NCI-H1105 (cell line): ENCODE measurements at places on chromosomes 1 and 21.

- no peak for DNase-seq
Measured at GRCh38 chr21:15928196-15928595, 198.4 kb downstream of the USP25 start.

GRCh38 chr1:102595106-102595505 is 513.2 kb downstream of the COL11A1 start:
- DNase-seq, result no peak

GRCh38 chr1:93605812-93606512 is 75.7 kb downstream of the BCAR3 start:
- DNase-seq, result no peak

GRCh38 chr1:203149188-203149840 is 21.8 kb downstream of the ADORA1 start:
- DNase-seq, result no peak

DNA sequence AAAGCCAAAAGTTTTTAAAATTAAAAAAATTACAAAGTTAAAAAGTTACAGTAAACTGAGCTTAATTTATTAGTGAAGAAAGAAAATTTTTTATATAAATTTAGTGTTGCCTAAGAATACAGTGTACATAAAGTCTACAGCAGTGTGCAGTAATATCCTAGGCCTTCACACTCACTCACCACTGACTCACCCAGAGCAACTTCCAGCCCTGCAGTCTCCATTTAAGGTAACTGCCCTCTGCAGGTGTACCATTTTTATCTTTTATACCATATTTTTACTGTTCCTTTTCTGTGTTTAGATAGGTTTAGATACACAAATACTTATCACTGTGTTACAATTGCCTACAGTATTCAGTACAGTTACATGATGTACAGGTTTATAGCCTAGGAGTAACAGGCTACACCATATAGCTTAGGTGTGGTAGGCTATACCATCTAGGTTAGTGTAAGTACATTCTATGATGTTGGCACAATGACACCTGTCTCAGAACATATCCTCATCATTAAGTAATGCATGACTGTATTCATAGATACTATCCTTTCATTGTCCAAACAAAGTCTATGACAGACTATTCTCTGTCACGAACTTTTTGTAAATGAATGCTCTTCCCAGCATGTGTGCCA is 78.6 kb upstream of the PBX1 start:
- DNase-seq, result no peak

- no peak for DNase-seq
Measured at GRCh38 chr1:209627027-209627731, 25.0 kb downstream of the LAMB3 start.

DNA sequence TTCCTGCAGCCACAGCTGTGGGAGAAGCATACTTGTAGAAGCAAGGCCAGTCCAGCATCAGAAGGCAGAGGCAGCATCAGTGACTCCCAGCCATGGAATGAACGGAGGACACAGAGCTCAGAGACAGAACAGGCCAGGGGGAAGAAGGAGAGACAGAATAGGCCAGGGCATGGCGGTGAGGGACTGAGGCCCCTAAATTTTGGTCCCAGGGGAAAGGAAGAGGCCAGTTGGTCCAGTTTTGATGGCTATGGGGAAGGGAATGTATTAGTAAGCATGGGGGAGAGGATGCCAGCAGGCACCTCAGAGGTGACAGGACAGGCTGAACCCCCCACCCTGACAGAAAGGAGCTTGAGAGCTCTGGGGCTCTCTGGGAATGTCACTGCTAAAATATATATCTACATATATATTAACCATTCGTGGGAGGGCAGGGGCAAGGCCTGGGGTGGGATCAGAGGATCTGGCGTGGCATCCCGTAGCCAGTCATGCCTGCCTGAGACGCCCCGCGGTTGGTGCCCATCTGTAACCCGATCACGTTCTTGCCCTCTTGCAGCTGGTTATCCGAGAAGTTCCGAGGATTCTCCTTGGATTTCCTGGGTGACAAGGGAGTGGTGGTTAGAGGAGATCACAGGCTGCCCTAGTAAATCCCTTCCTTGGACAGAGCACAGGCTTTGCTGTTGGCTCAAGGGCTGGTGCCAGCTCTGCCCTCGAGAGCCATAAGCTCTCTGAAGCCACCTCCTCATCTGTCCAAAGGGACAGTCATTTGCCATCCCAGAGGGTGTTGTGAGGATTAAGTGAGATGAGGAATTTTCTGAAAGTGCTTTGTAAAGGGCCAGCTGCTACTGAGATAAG is 6.7 kb downstream of the TAGLN2 start:
- no peak for DNase-seq

GRCh38 chr1:119895102-119895501 is 1.2 kb downstream of the ADAM30 start:
- no peak for DNase-seq

GRCh38 chr21:45074818-45075595 is 627 bp downstream of the ADARB1 start:
- peak; percentile 27 for DNase-seq

DNA sequence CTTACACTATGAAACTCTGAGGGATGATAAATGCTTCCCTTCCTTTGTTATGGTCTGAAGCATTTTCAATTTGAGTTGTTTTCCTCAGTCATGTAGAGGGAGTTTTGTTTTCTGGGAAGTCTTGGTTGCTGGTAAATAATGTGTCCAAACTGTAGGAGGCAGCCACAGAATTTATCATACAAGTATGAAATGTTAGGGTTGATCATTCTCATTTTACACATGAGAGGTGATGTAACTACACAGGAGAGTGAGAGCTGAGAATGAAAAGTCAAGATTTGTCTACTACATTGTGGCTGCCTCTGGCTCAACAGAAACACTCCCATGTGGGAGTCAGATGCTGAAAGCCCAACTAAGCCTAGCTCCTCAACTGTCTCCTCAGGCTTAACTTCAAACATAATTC is 182.5 kb upstream of the SGIP1 start:
- no peak for DNase-seq

GRCh38 chr1:181704546-181704945 is 221.2 kb downstream of the CACNA1E start:
- DNase-seq, result no peak

GRCh38 chr1:119008483-119009311 is 20.6 kb upstream of the TBX15 start:
- DNase-seq, result no peak

GRCh38 chr1:234683861-234684632 is 74.1 kb upstream of the IRF2BP2 start:
- no peak for DNase-seq

GRCh38 chr1:167515461-167515860 is 2.9 kb downstream of the CD247 start:
- DNase-seq, result no peak

GRCh38 chr1:203428981-203429599 is 46.5 kb upstream of the PRELP start:
- DNase-seq, result peak; percentile 88

- no peak for DNase-seq
Measured at GRCh38 chr1:202692959-202693555, 17.2 kb downstream of the SYT2 start.

DNA sequence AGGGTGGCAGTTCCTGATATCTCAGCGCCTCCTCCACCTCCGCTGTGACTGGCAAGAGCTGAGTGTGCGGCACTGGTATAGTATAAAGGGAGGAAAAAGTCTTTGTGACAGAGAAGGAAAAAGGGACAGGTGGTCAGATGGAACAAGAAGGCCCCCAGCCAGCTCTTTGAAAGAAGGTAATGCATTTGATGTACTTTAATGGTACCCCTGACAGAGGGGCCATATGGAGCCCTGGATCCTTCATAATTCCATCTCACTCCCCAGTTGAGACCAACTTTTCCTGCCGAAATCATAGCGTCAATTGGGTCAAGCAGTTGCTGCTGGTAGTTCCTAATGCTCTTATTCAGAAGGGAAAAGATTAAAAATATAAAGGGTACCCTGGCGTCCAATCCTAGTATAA is 198.2 kb downstream of the ZNF326 start:
- no peak for DNase-seq

- no peak for DNase-seq
Measured at GRCh38 chr1:74333244-74333643, 98.1 kb downstream of the TNNI3K start.

GRCh38 chr1:220566869-220567268 is 38.9 kb downstream of the MARK1 start:
- DNase-seq, result no peak

- no peak for DNase-seq
Measured at GRCh38 chr1:227886503-227886961, 61.2 kb downstream of the WNT9A start.

GRCh38 chr1:225816643-225817538 is 7.0 kb downstream of the EPHX1 start:
- no peak for DNase-seq

GRCh38 chr1:241640867-241641622 is 876 bp upstream of the CHML start:
- no peak for DNase-seq
